ENCODE measurements at places on chromosomes 2 and 18.

DNA sequence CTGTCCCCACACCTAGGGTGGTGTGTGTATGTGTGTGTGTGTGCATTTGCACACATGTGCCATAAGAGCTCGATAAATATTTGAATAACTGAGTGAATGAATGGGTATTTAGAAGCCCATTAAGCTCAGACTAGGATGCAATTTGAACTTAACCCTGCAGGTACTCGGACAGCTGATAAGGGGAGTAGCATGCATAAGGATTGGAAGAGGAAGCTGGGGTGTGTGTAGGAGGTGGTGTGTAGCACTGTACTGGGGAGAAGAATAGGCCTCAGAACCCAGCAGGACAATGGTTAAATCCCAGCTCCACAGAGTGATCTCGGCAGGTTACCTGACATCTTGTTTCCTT lies 1.8 kb upstream of the KCNF1 start:
- DNase-seq: no peak

DNA sequence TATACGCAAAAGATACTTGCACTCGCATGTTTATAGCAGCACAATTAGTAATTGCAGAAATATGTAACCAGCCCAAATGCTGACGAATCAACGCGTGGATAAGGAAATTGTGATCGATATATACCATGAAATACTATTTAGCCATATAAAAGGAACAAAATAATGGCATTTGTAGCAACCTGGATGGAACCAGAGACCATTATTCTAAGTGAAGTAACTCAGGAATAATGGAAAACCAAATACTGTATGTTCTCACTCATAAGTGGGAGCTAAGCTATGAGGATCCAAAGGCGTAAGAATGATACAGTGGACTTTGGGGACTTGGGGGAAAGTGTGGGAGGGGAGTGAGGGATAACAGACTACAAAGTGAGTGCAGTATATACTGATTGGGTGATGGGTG lies 1008.0 kb upstream of the CRIM1 start:
- no peak for DNase-seq

GRCh38 chr18:76350134-76351025 lies 144.7 kb downstream of the ZNF516 start:
- DNase-seq: no peak

GRCh38 chr2:232292395-232293154 lies 86.0 kb upstream of the ALPP start:
- DNase-seq: no peak

DNA sequence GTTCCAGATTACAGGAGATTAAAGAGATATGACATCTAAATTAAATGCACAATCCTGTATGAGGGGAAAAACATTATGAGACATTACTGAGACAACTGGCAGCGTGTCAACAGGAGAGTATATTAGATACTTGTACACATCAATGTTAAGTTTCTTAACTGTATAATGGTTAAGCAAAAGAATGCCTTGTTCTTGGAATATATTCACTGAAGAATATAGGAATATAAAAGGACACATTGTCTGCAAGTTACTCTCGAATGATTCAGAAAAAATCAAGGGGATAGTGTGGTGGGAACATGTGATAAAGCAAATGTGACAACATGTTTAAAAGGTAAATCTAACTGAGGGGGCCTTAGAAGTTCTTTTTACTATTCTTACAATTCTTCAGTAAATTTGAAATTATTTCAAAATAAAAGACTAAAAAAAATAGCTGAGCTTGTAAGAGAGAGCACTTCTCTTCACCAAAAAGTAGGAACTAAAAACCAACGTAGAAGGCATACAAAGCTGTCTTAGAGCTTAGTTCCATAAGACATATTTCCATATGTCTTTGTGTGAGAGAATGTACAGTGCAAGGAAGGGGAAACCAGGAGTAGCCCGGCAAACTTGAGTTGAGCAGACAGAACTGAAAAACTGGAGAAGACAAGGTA lies 7.5 kb downstream of the WDPCP start:
- DNase-seq: no peak

- no peak for DNase-seq
Measured at GRCh38 chr18:35114305-35114704, 73.1 kb downstream of the MAPRE2 start.

GRCh38 chr18:2979129-2979528 lies 33.8 kb downstream of the LPIN2 start:
- no peak for DNase-seq

- no peak for DNase-seq
Measured at GRCh38 chr2:130019402-130019801, 39.9 kb downstream of the RAB6C start.

- DNase-seq: no peak
Measured at GRCh38 chr2:217610401-217610814, 392.4 kb downstream of the TNS1 start.

DNA sequence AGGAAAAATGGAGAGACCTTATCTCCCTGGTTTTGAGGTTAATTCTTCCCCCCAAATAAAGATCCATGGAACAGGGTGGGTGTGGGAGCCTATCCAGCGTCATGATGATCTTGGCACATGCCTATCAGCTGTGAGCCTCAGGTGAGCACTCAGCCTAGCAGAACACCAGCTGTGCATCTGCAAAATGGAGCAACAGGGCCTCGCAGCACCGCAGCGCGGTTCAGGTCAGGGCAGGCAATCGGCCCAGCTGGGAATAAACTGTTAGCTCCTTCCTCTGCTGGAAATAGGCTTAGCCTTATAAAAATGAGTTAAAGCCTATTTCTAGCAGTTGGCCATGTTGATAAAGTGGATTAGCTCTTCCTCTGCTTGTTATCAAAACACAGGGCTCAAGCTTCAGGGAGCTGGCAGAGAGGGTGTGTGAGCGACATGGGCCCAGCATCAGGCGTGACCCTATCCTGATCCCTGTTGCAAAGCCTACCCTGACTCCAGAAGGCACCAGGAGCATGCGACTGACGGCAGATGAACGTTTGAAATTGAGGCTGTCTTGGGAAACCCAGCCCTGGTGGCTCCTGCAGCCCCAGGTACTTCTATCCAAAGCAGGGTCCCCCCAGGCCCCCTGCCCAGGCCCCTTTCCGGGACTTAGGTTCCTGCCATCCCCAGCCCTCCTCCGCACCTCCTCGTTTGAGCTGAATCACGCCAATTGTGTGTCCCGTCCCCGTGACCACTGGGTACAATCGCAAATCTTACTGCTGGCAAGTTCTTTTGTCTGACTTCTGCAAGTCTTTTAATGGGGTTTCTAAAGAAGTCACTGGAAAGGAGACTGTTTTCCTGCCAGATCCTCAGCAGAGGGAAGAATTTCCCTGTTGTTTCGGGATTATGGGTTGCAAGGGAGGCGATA lies 35.4 kb downstream of the ARHGEF4 start:
- DNase-seq: no peak

- DNase-seq: no peak
Measured at GRCh38 chr2:55898386-55899040, 25.1 kb downstream of the EFEMP1 start.

All from AG04449 (cell line).